ENCODE measurements at places on chromosomes 1 and 21. TPM values are rescaled to one million over a fixed set of nuclear protein-coding genes. Genes with fewer than 3 reads are reported as not detected.

TNFAIP8L2 gene
- not detected for total RNA-seq

C2CD4D gene
- not detected for total RNA-seq

C1orf185 gene
- total RNA-seq = not detected

AKR1A1 gene
- 103 TPM for total RNA-seq

LEFTY1 gene
- not detected for total RNA-seq

CCDC27 gene
- not detected for total RNA-seq

MYBPH gene
- not detected for total RNA-seq

MAP10 gene
- total RNA-seq = 3.4 TPM

ADAM30 gene
- not detected for total RNA-seq

NCAM2 gene
- total RNA-seq = 2.4 TPM

CACHD1 gene
- 30.4 TPM for total RNA-seq

TSPAN2 gene
- not detected for total RNA-seq

SLC44A5 gene
- total RNA-seq = 0.49 TPM

PTPN22 gene
- 1.7 TPM for total RNA-seq

RPE65 gene
- total RNA-seq = not detected

TCHHL1 gene
- not detected for total RNA-seq

NFIA gene
- 2.4 TPM for total RNA-seq

RIMKLA gene
- total RNA-seq = not detected

CA6 gene
- not detected for total RNA-seq
